ENCODE measurements at places on chromosomes 3 and 15.

DNA sequence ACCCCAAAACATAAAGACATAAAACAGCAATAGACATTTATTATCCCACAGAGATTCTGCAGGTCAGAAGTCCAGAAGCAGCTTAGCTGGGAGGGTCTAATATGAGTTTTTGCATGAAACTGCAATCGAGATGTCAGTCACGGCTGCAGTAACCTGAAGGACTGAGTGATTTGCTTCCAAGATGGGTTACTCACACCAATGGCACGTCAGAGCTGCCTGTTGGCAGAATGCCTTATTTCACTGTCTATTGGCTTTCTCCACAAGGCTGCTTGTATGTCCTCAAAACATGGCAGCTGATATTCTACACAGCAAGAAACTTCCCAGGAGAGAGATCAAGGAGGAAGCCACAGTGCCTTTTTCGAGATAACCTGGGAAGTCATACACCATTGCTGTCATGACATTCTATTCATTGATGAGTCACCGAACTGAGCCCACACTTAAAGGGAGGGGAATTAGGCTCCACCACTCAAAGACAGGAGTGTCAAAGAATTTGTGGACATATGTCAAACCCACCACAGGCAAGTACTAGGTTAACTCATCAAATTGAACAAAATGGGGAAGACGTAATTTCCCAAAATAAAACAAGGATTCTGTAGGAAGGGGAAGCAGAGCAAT is 122.2 kb downstream of the SYNPR start:
- no peak for DNase-seq

DNA sequence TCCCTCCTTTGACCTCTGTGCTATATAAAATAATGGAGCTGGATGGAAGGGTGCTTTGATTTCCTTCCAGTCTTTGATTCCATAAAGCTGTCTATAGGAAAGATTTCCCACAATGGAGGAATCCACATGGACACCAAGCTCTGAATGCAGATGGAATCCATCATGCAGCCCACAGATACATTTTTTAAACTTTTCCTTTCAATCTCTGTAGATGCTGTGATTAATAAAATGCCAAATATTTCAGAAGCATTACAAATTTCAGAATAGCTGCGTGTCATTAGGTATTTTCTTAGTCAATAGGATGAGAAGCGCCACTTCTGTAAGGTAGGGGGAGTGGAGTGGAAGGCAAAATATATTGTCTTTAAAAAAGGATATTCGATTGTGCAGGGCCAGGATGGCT is 489.0 kb downstream of the NTRK3 start:
- DNase-seq = no peak

- no peak for DNase-seq
These were observed 48.9 kb downstream of the GRK7 start for GRCh38 chr3:141812084-141812483.

DNA sequence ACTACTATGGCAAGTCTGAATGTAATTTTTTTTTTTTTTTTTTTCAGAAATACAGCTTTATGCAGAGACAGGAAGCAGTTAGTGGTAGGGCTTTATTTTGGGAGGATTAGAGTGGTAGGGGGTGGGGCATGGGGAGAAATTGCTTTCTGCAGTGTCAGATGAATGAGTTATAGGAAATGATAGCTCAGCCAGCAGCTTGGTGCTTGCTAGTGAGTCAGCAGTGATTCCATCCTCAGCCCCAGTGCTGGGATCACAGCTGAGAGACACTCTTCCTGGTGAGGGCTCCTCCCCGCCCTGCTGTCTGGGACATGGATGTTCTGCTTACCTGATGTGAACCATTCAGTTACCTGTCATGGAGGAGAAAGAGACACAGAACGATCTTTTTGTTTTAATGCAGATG is 39.6 kb downstream of the SEMA6D start:
- no peak for DNase-seq

DNA sequence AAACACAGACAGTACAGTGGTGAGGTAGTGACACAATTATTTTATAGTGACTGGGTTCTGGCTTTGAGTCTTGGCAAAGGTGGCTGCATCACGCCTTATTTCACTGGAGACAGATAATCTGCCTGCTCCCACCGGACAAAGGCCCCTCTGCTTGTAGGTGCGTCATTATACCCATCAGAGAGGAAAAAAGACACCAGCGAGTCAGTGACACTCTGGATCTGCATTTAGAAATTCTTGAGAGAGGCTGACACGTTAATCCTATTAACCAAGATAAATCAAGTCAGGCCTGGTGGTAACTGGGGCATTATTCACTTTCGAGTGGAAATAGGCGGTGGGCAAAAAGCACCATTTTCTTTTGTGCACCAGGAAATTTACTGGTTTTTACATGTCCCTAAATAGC is 76.2 kb downstream of the NR2F2 start:
- DNase-seq = no peak

DNA sequence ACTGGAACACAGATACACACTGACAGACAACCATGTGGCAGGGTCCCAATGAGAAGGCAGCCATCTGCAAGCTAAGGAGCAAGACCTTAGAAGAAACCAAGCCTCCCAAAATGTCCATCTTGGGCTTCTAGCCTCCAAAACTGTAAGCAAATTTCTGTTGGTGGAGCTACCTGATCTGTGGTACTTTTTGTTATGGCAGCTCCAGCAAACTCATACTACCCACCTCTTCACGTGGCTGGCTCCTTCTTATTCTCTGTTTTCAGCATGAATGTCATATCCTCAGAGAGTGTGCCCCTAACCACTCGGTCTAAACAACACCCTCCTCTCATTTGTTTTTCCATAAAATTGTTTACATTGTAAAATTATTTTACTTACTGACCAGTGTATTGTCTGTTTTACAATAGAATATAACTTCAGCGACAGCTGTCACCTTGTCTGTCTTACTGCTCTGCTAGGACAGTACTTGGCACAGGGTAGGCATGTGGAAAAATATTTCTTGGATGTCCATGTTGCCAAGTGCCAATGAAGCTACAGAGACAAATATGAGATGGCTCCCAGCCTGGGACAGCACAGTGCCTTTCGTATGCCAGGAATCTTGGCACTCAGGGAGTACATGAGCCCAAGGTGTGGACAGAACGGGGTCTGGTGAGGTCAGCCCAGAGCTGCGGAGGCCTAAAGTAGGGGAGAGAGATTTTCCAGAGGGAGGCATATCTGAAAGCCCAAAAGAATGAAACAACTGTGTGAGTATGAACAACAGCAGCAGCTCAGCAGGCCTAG is 17.4 kb upstream of the SLC25A36 start:
- no peak for DNase-seq

DNA sequence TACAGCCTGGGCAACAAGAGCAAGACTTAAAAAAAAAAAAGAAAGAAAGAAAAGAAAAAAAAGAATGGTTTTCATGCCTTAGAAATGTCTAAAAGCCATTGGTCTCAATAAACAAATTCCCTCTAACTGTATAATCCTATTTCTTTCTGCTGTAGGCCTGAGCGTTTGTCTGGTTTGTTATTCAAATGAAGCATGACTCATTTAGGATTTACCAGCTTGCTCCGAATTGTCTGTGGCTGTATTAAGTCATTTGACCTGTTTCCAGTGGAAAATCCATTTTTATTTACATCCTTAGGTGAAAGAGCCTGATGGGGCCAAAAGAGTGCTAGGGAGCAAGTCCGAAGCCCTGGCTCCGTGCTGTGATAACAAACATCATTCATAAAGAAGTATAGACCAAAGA is 73.8 kb downstream of the BDH1 start:
- no peak for DNase-seq

DNA sequence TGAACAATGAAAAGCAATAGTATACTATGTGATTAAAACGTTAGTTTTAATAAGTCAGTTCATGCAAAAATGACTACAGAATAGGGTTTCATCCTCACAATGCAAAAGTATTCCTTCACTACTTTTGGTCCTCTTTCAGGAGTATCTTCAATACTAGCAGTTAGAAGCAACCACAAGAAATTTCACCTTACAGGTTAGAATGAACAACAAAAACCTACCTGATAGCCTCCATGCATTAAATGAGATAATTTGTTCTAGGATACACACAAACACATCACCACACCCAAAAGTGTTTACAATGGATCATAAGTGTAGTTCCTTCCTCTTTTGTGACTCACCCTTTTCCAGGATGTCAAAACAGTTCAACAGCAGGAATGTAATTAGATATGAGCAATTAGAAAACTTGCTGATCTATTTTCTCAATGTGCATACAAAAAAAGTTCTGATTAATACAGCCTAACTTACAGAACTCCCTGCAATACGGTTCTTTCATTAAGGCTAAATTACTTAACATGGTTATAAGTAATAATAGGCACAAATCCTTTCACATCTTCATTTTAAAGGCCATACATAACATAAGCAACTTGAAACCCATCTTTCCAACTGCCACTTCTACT is 21.6 kb downstream of the UACA start:
- no peak for DNase-seq

DNA sequence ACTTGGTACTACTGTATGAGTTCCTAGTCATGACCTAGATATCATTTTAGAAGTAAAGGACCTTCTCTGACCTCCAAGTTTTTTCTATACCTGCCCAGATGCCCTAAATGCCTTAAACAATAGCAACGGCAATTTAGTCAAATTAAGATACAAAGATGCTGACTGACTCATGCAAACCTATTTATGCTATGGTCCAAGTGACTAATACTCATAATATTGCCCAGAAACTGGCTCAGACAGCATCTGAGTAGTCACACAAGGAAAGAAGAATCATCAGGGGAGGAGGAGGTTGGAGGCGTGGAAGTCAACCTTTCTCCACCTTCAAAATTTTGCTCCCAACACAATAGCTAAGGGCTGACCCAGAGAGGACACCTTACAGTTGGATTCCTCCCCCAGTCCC is 6.8 kb downstream of the FYCO1 start:
- DNase-seq = no peak

GRCh38 chr3:130889416-130889946 is 4.4 kb upstream of the ATP2C1 start:
- DNase-seq = no peak

DNA sequence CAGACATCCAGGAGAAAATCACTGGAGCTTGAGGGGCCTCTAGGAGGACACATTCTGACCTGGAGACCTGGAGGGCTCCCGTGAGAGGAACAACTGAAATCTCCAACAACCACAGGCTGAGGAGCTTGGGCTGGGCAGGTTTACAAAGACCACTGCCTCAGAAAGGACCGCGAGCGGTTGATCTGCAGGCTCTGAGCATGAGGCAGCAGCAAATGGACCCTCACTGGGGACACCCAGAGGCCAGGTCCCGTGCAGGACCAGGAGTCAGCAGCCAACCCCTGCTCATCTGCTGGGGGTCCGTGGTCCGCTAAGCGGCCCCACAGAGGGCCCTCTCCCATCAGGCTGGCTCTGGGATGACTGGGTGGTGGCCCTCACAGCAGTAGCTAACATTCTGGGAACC is 10.5 kb upstream of the EPHB3 start:
- DNase-seq = no peak

- no peak for DNase-seq
These were observed 90.7 kb downstream of the KLHL25 start for GRCh38 chr15:85704066-85704465.

All from stimulated activated CD4-positive, alpha-beta T cell treated with anti-CD3 and anti-CD28 coated beads, Interleukin-2, amount 100 ng/mL, for 24 hours (primary cell).